Fibroblast of the aortic adventitia (primary cell): ENCODE measurements at places on chromosomes 5 and 9.

GRCh38 chr9:1659363-1659690, 355.8 kb upstream of the SMARCA2 start:
- DNase-seq: no peak

DNA sequence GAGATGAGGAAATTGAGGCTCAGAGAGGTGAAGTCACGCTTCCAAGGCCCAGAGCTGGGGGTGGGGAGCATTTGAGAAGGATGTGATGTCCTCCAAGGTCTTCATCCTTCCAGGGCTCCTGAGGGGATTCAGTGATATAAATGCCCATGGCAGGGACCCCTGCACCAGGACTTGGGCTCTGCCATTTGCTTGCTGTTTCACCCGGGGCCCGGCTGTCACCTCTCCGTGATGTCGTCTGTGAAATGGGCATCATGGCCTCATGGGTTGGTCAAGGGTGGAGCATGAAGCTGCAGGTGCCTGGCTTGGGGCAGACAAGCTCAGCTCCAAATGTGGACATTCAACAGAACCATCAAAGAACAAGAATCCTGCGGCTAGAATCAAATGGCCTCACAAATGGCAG, 253.1 kb downstream of the PBX3 start:
- no peak for DNase-seq

DNA sequence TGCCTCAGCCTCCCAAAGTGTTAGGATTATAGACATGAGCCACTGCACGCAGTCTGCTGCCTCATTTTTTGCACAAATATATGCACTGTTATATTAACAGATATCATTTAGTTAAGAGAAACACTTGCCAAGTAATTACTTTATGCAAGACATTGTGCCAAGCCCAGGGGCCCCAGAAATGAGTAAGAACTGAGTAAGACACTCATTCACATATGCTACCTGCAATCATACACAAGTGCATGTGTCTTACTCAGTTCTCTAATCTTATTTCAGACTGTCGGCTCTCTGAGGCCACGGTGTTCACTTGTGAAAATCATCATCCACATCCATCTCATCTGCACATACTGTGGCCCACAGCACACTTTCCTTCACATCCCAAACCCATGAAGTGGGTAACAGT, 16.0 kb downstream of the TRAF1 start:
- DNase-seq: no peak

GRCh38 chr5:61085885-61086284, 76.4 kb downstream of the SMIM15 start:
- no peak for DNase-seq
